ENCODE measurements at places on chromosomes 1 and 21.

DNA sequence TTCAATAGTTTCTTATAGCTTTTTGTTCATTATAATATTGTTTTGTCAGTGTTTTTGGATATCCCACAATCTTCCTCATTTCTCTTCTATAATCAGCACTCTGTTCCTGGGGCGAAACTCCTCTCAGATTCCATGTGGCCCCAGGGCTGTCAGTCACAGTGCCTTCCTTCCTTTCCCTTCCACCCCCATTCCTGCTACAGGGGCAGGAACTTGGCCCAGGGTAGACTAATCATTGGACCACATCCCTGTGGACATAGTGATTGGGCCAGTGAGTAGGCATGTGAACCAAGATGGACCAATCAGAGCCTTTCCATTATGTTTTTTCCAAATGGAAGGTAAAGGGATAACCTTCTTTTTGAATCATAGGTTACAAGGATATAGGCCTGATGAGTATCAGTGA is 78.3 kb downstream of the PGM1 start:
- no peak for DNase-seq

- DNase-seq: no peak
Observed at GRCh38 chr1:46508757-46509156, 19.1 kb downstream of the DMBX1 start.

DNA sequence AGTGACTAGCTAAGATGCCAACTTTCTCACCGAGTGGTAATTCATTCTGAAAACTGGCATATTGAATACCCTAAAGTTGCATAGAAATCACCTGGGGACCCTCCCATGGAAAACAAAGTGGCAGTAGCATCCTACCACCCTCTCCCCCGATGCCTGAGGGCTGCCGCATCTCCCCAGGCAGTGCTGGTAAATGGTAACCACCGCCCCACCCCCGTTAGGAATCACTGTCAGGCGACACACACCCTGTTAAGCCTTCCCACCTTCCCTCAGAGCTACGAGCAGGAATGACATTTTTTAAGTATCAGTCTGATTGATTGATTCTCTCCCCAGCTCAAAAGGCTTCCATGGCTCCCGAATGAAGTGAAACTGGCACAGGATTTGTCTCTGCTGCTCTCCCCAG is 28.3 kb downstream of the TMPRSS2 start:
- DNase-seq: no peak

GRCh38 chr1:66938613-66939012 is 13.8 kb downstream of the MIER1 start:
- no peak for DNase-seq

- peak; percentile 70 for DNase-seq
Observed at GRCh38 chr21:42524341-42525028, 10.8 kb downstream of the SLC37A1 start.

DNA sequence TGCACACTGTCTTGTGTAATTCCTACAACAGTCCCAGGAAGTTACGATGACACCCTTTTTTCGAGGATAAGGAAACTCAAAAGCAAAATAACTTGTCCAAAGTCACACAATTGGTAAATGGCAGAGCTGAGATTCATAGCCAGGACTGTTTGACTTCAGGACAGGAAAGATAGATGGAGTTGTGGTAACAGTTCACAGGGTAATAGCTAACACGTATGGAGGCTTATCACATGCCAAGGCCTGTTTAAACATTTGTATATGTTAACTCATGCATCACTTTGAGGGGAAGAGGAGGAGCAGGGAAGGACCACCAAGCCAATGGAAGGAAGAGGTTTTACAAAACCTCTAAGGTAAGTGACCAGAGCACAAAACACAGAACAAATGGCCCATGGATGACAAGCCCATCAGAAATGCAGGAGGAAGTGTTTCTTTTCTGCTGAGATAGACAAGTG is 2.8 kb downstream of the DHCR24 start:
- no peak for DNase-seq

DNA sequence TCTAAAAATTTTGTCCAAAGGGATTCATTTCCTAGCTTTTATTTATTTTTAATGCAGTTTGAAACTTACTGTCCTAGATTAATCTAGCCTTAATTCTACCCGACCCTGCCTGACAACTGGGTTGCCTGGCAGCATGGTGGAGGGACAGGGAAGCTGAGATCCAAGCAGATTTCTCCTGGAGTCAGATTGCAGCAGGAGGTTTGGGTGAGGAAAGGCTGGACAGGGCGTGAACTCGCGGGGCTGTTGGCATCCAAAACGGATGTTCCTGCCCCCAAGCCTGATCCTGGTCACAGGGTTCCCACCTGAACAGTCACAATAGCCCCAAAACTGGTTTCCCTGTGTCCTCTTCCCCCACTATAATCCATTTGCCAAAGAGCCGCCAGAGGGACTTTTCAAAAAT is 23.2 kb downstream of the TCEA3 start:
- DNase-seq: no peak

GRCh38 chr1:176101951-176102642 is 105.0 kb downstream of the COP1 start:
- no peak for DNase-seq

GRCh38 chr1:204289280-204289679 is 70.4 kb downstream of the PLEKHA6 start:
- no peak for DNase-seq

DNA sequence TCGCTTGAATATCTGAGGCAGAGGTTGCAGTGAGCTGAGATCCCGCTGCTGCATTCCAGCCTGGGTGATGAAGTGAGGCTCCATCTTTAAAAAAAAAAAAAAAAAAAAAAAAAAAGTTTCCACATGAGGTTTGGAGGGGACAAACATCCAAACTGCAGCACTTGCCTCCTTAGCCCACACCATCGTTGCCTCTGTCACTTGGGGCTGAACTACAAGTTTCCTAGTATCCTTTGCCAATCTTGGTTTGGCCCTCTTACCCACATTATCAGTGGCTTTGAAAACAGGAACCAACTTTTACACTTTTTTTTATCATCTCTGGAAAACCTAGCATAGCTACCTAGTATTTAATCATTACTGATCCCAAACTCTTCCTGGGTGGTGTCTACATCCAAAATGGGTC is 59.2 kb downstream of the CLSTN1 start:
- no peak for DNase-seq

- DNase-seq: no peak
Observed at GRCh38 chr1:29289493-29289892, 53.2 kb downstream of the PTPRU start.

DNA sequence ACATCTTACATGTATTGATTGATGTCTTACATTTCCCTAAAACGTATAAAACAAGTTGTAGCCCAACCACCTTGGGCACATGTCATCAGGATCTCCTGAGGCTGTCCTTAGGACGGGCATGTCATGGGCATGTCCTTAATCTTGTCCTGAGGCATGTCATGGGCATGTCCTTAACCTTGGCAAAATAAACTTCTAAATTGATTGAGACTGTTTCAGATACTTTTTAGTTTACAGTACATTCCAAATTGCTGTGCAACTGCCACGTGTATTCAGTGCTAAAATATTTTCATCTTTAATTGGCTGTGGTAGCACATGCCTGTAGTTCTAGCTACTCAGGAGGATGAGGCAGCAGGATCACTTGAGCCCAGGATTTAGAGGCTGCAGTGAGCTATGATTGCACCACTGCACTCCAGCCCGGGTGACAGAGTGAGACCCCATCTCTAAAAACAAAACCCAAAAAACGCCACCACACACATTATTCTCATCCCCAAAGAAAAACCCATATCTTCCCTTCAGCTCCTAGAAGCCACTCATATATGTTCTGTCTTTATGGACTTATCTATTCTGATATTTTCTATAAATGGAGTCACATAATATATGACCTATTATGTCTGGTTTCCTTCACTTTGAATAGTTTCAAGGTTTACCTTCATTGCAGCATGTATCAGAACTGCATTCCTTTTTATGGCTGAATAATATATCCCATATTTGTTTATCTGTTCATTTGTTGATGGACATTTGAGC is 96.0 kb upstream of the BTG3 start:
- no peak for DNase-seq

- no peak for DNase-seq
Observed at GRCh38 chr1:235946571-235946981, 79.9 kb upstream of the LYST start.

DNA sequence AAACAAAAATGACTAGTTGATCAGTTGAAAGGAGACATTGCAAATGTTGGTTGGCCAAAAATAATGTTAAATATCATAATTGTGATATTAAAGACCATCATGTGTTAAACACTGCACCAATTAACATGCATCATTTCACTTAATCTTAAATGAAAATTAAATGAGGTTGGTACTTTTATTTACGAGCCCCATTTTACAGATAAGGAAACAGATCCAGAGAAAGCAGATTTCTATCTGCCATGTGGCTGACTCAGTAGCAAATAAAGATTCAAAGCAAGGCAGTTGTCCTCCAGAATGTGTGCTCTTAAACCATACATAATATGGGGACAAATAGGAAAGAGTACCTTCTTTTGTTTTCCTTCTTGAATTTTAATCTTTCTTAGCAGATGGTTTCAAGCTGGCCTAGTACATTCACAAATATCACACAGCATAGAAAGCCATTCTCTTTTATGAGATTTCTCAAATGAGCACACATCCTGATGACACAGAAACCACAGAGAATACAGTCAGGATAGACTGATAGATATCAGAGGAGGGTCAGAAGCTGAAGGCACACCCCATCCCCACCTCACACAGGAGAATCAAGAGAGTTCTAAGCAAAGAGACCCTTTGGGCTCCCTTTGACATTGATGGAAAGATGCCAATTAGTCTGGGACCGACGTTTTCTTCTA is 647.9 kb upstream of the CAMK1G start:
- DNase-seq: no peak

- no peak for DNase-seq
Observed at GRCh38 chr1:62398377-62398776, 38.5 kb upstream of the USP1 start.
